ENCODE measurements at places on chromosomes 16 and 17.

DNA sequence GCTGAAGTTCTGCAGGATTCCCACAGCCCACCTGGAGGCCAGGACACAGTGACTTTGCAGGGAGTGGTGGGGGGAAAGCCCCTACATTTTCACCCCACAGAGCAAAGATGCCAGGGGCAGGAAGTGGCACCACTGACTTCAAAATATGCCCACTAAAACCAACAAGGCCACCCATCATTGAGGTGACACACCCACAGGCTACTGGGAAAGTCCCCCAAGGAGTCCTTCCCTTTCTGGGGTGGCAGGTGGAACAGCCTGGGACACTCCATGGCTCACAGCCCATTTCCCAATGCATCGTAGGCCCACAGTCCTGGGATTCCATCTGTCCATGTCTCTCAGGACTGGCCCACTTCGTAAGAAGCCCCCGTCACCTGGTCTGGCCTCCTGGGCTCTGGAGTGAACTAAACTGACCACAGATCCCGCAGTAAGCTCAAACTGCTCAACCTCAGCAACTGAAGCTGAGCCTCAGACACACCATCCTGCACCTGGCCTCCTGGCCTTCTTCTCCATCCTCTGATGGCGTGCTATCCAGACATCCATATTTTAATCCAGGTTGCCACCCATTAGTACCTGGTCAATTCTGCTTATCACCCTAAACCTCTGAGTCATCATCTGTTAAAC lies 7.5 kb upstream of the CCL1 start:
- DNase-seq: no peak

- DNase-seq: peak; percentile 61
Measured at GRCh38 chr17:42428141-42428944, 5.3 kb upstream of the CAVIN1 start.

DNA sequence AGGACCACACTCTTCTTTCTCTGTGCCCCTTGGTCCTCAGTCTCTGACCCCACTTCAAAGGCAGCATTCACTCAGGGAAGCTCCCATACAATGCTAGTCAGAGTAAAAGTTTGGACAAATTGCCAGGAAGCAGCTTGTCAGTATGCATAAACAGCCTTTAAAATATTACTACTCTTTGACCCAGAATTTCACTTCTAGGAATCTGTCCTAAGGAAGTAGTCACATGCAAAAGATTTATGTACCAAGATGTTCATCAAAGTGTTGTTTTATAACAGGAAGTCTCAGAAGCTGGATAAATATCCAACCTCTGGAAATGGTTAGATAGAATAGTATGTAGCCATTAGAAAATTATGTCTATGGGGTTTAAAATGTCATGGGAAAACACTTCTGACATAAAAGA lies 31.0 kb downstream of the MAPT start:
- DNase-seq: no peak

- no peak for DNase-seq
Measured at GRCh38 chr17:63519972-63520882, 2.9 kb upstream of the KCNH6 start.

- DNase-seq: peak; percentile 82
Measured at GRCh38 chr16:89860747-89861304, 12.6 kb upstream of the TCF25 start.

GRCh38 chr17:2024572-2025219 lies 438 bp downstream of the RTN4RL1 start:
- DNase-seq: no peak

- no peak for DNase-seq
Measured at GRCh38 chr17:51000835-51001638, 119.6 kb downstream of the SPAG9 start.

DNA sequence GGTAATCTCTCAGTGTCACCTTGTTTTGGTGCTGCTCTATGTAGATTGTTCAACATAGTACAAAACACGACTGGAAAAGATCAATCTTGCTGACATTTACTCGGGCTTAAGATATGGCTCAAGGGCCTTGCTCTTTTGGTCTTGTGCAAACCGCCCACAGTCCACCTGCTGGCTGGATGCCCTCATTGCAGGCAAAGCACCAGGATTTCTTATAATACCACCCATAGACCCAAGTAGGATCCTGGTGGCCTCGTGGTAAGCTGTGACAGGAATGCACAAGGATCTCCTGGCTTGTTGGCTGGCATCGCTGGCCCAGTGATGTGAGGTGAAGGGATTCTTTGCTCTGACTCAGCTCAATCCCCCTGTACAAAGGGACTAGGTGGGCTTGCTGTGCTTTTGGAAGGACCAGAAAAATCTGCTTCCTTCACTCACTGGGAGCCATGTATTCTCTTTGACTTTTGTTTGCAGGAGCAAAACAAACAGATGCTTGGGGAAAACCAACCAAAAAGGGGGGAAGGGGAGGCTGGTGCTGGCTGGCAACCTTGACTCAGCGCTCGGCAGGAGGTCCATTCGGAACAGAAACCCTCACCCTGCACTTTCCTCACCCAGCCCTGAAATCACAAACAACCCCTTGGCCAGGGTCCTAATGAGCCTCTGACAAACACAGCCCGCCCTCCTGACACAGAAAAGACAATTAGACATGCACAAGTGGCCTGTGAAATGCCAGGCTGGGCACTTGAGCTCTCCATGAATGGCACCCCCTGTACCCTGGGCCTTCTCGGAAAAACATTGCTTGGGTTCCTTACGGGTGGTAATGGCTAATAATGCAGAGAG lies 36.6 kb upstream of the MED9 start:
- DNase-seq: peak; percentile 72

GRCh38 chr16:68363658-68364521 lies 53.1 kb downstream of the PRMT7 start:
- no peak for DNase-seq

DNA sequence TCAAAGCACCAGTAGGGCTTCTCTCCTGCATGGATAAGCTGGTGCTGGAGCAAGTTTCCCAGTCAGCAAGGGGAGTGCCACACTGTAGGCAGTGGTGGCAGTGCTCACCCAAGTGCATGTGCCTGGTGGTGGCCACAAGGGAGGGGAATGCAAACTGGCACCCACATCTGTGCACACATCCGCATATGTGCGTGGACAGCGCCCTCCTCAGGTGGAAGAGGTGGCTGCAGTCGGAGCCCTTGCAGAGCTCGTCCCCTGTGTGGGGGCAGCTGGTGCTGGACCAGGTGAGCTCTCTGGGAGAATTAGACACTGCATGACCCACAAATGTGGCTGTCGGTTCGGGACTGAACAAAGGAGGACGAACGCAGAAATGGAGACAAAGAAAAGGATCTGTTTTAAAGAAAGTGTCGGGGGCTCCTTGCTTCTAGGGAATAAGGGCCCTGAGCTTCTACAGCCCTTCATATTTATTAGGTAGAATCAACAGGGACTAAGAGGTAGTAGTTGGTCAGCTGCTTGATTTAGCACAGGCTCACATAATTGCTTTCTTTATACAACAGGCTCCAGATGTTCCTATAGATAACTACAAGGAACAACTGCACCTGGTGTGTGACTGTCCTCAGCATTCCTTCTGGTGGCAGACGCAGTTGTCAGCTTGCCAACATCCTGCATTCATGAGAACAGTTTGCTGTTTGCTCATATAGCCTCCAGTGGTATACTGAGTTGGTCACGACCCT lies 5.3 kb upstream of the ZNF689 start:
- DNase-seq: peak; percentile 67

DNA sequence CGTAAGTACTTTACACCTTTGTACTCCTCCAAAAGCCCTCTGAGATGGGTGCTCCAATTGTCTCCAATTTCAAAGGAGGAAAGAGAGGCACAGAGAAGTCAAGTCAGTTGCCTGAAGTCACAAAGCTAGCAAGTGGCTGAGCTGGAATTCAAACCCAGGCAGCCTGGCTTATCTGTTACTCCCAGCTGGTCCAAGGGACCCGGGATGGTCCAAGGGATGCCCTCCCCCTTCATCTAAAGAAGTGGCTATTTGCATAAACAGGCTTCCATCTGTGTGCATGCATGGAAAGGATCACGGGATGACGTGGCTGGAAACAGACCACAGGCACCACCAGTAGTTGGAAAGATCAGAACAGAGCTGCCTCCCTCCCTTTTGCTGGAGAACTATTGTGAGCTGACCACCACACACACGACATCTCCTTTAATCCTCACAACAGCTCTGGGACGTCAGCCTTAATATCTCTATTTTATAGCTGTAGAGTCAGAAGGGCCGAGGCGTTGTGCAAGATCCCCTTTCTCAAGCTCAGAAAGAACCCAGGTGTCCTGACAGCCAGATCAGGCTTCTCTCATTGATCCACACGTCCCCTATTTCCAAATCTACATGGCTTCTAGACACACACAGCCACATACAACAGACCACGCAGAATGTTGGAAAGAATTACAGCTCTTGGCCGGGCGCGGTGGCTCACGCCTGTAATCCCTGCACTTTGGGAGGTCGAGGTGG lies 10.9 kb upstream of the COL1A1 start:
- DNase-seq: no peak

GRCh38 chr16:23836404-23837311 lies 875 bp downstream of the PRKCB start:
- peak; percentile 64 for DNase-seq

DNA sequence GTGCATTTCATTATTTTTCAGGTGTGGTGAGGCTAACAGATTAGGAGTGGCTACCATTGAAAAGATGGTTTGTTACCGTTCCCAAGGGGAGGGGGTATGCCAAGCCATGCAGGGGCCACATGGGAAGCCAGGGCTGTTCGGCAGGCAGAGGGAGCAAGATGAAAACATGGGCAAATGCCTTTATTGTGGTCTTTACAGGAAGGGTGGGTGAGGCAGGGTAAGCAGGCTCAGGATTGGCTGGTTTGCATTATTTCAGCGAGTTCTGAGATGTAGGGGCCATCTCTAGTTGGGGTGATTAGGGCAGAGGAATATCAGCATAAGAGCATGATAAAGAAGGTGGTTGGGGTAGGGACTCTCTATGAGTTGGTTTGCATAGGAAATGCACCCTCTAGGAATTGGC lies 117.6 kb downstream of the CCT6B start:
- no peak for DNase-seq

DNA sequence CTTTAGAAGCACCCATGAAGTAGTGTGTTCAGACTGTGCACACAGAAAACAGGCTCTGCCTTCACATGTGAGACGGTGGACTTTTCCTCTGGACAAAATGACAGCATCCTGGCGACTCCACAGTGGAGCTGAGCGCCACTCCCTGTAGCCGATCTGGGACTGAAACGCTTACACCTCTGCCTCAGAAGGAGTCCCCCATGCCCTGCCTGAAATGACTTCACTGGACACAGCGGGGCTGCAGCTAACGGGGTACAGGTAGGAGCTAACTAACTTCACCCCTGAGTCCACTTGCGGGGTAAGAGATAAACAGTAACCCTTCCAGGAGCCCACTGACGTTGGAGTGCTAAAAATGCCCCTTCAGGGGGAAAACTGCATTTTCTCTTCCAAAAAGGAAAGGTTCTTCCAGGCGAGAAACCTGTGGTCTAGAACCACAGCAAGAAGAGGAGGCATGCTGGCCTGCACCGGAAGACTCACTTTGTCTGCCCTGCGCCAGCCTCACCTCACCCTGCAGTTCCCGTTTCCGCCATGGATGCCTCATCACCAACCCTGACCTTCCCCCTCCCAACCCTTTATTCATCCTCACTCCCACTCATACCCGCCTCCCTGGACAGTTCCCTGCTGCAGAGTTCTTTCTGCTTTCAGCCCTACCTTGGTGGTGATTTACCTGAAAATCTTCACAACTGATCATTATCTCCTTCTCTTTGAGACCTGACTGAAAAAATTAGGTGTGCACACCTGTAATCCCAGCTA lies 19.4 kb upstream of the ENDOV start:
- DNase-seq: no peak

DNA sequence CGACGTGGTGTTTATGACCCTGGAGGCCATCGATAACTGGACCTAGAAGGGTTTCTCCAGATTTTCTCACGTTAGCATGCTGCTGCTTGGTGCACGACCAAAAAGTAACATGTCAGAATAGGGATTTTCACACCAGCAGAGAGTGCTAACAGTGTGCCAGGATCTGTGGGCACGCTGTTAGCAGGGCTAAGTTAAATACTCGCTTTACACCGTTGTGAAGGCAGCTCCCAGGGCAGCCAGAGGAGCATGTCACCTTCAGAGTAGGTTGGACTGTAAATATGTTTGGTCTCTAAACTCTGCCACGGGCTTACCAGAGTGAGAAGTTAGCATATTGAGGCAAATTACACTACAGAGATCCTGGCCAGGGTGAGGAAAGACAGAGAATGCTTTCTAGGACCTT lies 113.2 kb upstream of the TBX2 start:
- DNase-seq: no peak

DNA sequence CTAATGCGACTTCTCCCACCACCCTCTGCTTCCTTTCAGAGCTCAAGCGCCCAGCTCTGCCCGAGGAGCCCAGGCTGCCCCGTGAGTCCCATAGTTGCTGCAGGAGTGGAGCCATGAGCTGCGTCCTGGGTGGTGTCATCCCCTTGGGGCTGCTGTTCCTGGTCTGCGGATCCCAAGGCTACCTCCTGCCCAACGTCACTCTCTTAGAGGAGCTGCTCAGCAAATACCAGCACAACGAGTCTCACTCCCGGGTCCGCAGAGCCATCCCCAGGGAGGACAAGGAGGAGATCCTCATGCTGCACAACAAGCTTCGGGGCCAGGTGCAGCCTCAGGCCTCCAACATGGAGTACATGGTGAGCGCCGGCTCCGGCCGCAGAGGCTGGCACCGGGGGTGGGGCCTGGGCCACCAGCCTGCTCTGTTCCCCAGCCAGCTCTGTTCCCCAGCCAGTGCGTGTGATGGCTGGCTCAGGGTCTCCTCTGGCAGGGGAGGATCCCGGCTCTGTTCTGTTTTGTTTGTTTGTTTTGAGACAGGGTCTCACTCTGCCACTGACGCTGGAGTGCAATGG lies 18.7 kb downstream of the CRISPLD2 start:
- no peak for DNase-seq

GRCh38 chr17:1963250-1963649 lies 61.9 kb downstream of the RTN4RL1 start:
- no peak for DNase-seq

GRCh38 chr17:48577946-48578615 lies at the start of gene HOXB4:
Gene HOXB4 (minus strand): TSS chr17:48578350. CDS start chr17:48578319, 31 bp downstream.
- peak; percentile 51 for DNase-seq

- no peak for DNase-seq
Measured at GRCh38 chr17:44850612-44851011, 2.9 kb downstream of the HIGD1B start.

DNA sequence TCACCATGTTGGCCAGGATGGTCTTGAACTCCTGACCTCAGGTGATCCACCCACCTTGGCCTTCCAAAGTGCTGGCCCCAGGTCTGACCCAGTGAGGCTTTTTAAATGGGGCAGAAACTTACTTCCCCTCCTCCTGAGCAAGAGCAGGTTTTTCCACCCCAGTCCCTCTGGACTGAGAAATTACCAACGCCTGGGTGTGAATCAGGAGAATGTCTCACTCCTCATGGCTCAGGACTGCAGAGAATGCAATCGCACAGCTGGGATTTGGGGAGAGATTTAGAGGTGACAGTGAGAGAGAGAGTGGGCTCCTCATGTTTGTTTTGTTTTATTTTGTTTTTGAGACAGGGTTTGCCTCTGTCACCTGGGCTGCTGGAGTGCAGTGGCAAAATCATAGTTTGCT lies 203.6 kb downstream of the RAB11FIP4 start:
- no peak for DNase-seq

- DNase-seq: peak; percentile 53
Measured at GRCh38 chr16:79599837-79600637, 500 bp downstream of the MAF start.
